ENCODE measurements at places on chromosomes 11 and 22. TPM values are rescaled to one million over a fixed set of nuclear protein-coding genes. Genes with fewer than 3 reads are reported as not detected.

Gene NPTXR
- 0.32 TPM for total RNA-seq

Gene HPS5
- 25.3 TPM for total RNA-seq

Gene SMIM35
- not detected for total RNA-seq

Gene ZNF214
- 1.9 TPM for total RNA-seq

Gene HIRA
- total RNA-seq: 23.3 TPM

Gene CASP1
- 4.2 TPM for total RNA-seq

Gene ARHGAP8
- not detected for total RNA-seq

Gene PHF21B
- not detected for total RNA-seq

Gene DDIAS
- 7.5 TPM for total RNA-seq

Gene VSIG10L2
- not detected for total RNA-seq

Gene SYCE3
- not detected for total RNA-seq

Gene C11orf86
- total RNA-seq: not detected

Gene P2RY6
- not detected for total RNA-seq

Gene SAA2
- not detected for total RNA-seq

Gene GAB4
- total RNA-seq: not detected

Gene HORMAD2
- total RNA-seq: not detected

Gene DAGLA
- total RNA-seq: 0.65 TPM

Gene HEPHL1
- not detected for total RNA-seq

Gene IRF7
- 11.0 TPM for total RNA-seq

Gene APOA1
- not detected for total RNA-seq
